Nephron progenitor cell (in vitro differentiated cells): ENCODE measurements at places on chromosomes 6 and 20.

- DNase-seq: no peak
Observed at GRCh38 chr20:20712004-20712473, 405 bp downstream of the RALGAPA2 start.

- no peak for DNase-seq
Observed at GRCh38 chr20:59568509-59569024, 35.8 kb upstream of the PHACTR3 start.

- DNase-seq: no peak
Observed at GRCh38 chr6:45741437-45742171, 274.1 kb downstream of the CLIC5 start.

DNA sequence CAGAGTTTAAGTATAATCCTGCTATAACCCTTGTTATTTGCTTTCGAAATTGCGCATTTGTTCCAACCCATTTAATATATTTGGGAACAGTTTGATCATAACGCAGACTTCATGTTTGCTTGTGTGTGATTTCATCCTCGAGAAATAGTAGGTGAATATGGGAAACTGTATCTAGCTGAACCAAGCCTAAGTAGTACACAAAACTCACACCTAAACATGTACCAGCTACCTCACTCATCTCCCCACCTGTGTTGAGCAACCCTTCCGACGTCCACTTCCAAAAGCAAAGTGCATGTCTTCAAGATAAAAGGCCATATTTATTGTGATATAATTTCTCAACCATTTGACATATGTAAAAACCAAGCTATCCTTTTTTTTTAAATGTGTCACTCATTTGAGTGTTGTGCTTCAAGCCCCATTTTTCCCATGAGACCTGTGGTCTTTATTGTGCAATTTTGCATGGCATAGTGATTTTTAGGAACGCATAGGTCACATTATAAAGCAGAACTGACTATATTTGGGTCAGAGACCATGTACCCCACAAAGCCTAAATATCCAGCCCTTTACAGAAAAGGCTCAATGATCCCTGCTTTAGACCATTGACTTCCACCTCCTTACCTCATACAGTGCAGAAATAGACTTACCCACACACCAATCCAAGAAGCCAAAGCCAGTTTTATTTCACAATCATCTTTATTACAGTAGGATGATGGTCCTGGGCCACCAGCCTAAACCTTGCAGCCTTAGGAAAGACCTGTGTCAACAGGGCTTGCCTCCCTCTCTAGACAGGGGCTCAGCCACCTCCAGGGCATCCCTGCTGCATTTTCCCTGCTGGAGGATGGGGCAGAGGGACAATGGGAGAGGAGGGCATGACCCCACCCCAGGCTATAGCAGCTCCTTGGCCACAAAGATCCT lies 7.1 kb downstream of the CCND3 start:
- DNase-seq: no peak

DNA sequence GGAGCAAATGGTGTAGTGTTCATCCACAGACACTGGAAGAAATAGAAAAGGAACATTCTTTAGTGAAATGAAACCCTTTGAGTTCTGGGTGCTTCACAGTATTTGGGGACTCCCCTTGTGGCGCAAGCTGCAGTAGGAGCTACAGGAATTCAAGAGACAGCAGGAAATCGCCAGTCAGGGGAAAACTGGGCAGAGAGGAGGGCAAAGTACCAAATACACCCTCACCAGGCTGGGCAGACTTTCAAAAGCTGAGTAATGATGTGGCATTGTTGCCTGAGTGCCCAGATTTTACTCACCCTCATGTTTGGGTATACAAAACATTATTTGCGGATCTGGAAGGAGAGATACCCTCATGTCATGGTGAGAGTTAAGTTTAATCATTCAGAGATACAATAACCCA lies 97.9 kb downstream of the SOD2 start:
- no peak for DNase-seq

GRCh38 chr20:1389703-1390580 lies 2.9 kb downstream of the FKBP1A start:
- no peak for DNase-seq

DNA sequence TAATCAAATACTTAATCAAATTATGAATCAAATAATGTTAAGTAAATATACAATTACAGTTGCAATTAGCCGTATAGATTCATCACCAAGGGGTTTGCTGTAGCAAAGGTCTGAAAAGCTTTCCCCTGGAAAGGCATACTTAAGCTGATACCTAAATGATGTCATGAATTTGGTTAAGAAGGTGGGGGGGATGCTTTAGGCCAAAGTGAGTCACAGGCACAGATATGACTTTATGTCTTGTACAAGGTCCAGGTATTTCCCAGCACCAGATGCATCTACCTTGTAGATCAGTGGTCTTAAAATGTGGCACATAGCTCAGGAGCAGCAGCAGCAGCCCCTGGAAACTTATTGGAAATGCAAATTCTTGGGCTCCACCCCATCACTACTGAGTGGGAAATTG lies 557.3 kb upstream of the CDH4 start:
- DNase-seq: no peak

DNA sequence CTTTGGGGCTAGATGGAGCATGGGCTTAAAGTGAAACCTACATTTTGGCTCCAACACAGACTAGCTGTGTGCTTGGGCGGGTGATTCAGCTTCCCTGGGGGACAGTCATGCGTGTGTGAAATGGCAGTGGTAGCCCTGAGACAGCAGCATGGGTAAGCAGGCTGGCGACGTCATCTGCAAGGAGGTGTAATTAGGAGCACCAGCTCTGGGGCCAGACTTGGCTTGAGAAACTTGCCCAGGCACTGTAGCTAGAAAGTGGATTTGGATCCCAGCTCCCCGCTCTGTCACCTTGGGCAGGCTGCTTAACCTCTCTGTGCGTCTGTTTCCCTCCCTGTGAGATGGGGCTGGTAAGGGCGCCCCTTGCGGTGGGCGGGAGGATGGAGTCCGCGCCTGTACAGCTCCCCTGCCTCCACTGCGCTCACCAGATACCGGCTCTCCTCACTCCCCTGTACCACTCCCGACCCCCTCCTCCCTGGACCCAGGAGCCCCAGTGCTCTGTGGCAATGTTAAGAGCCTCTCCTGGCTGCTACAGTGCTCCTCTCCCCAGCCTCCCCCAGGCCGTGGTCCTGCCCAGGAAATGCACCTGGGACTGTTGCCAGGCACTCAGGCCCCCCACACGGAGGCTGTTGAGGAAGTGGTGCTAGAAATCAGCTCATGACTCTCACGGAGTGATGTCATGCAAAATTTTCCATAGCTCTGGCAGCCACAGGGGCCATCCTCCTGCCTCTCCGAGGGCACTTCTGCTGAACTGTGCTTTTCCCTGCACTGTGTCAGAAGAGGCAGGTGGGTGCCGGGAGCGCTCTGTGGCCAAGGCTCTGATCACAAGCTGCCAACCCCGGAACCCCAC lies 44.6 kb downstream of the SYNJ2 start:
- no peak for DNase-seq

GRCh38 chr6:82711971-82712370 lies 348.4 kb downstream of the TPBG start:
- no peak for DNase-seq

DNA sequence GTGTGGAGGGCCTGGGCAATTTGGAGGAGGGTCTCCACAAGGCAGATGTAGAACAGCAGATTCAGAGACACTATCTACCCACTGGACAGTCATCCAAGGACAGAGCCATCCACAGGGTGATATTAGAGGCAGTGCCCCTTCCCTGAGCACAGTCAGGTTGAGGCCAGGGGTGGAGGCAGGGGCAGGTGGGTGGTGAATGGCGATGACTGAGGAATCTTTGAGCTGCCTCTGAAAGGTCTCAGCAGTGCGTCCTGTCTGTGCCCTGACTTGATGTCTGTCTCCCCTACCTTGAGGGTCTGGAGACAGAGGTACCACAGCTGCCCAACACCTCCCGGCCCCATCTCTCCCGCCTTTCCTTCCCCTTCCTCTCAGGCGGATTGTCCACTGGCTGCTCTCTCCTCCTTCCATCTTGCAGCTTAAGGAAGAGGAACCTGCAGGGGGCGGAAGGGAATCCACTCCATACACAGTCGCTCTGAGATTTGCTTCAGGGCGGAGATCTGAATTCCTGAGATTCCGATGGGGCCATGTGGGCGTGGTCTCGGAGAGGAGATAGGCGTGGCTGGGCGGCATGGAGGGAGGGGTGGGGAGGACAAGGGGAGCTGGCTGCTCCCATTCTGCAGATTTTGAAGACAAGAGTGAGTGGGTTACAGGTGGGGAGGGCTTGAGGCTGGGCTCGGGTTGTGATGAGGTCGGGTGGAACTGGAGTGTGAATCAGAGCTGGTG lies 1.7 kb downstream of the MUCL3 start:
- DNase-seq: peak; percentile 91
